NCI-H446 treated with DMSO at 0.1 percent for 48 hours (cell line): ENCODE measurements at places on chromosomes 4 and X.

- DNase-seq = no peak
Observed at GRCh38 chr4:22202975-22203710, 254.6 kb upstream of the KCNIP4 start.

GRCh38 chrX:48789366-48790220 is 3.2 kb downstream of the GATA1 start:
- DNase-seq = no peak

DNA sequence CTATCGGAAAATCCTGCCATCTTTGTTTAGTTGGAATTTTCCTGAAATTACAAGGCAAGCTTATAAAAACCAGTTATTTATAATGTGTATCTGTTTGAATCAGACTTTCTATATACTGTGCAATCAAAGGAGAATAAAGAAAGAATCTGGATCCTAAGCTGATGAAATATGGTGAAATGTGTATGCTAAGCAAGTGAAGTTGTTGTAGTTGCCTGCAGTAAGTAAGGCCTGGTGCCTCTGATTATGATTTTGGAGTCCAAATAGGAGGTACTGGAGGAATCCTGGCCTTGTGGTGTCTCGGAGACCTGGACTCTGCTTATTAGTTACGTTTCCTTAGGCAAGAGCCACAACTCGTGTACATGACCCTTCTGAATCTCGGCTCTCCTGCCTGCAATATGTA is 13.1 kb upstream of the FREM3 start:
- no peak for DNase-seq

- no peak for DNase-seq
Observed at GRCh38 chr4:7970361-7970946, 30.8 kb upstream of the AFAP1 start.

- DNase-seq = no peak
Observed at GRCh38 chrX:12249997-12250396, 111.7 kb downstream of the FRMPD4 start.

- no peak for DNase-seq
Observed at GRCh38 chr4:88158489-88159228, at the start of gene ABCG2. ABCG2 (minus strand) TSS chr4:88158639; CDS start chr4:88139995, 18,644 bp downstream.

DNA sequence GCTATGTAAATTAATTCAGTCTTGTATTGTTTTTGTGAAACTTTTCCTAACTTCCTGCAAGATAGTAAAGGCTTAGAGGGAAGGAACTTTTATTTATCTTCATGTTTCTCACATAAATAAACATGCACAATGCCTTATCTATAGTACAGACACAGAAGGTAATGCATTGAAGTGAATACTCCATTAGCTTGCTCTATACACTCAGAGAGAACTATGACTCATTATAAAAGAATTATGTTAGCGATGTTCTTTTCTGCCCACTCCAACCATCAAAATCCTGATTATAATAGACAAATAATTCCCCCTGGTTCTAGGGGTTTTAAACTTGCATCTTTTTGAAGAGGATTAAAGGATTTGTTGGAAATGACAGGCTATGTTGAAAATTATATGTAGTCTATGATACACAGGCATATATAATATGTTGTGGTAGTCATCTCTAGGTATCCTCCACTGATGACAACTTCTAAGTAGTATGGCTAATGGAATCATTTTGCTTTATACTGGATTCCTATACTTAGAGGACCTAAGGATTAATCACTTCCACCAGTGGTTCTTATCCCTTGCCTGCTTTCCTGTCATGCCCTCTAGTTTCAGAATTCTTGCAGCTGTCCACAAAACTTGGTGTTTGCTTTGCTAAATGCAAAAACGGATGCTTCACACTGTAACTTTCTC is 115.7 kb downstream of the NDST4 start:
- no peak for DNase-seq

DNA sequence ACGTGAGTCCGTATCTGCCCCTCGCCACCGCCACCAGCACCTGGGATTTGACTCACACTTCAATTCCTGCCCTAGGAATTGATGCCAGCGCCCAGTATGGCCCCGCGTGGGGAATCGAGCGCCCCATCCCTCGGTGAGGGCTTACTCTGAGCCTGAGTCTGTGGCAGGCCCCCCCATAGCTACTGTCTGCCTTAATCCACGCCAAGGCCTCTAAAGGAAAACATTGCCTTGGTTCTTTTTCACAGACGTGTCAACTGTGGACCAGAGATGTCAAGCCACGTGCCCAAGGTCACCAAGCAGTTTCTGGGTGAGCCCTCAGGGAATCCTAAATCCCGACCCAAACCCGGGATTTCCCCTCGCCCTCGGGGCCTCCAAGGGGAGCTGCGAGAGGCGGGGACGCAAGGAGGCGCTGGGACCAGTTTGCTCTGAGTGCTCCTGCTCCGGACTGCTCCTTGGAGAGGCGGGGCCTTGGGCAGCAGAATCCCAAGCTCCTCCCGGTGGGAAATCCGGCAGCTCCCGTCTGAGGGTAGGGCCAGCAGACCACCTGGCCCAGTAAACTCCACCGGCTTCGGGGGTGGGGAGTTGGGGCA is 12.9 kb downstream of the MSX1 start:
- DNase-seq = no peak

- no peak for DNase-seq
Observed at GRCh38 chr4:8616831-8617230, 24.3 kb downstream of the CPZ start.

GRCh38 chr4:150323406-150324325 is 245.4 kb downstream of the DCLK2 start:
- DNase-seq = no peak

DNA sequence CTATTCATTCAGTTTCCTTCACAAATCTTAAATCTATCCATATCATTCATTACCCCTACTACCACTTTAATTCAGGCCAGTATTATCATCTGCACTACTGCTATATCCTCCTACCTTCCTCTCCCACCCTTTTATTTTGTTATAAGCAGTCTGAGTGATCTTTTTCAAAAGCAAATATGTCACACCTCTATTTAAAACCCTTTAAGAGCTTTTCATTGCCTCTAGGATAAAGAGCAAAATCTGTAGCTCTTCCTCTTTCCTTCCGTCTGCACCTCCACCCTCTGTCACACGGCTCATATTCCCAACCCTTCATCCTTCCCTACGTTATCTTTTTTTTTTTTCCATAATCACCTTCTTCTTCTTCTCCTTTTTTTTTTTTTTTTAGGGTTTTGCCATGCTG is 60.3 kb upstream of the SMIM10 start:
- no peak for DNase-seq

GRCh38 chr4:154158361-154159155 is 333.0 kb downstream of the DCHS2 start:
- no peak for DNase-seq

DNA sequence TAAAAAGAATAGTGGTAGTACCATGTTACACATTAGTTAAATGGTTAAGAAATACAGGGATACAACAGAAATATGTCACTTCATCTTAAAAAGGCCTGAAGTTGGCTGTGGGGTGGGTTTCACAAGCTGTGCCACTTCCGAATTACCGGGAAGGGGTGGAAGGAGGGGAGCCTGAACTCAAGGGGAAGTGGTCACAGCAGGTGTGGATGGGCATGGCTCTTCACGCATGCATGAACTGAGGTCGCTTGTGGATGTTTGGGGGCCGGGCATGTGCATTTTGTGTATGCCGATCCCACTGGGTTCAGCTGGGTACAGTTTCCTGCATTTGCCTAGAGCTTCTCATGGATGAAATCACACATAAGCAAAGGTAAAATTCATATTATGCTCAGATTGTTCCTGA is 64.9 kb downstream of the CLCN4 start:
- no peak for DNase-seq

DNA sequence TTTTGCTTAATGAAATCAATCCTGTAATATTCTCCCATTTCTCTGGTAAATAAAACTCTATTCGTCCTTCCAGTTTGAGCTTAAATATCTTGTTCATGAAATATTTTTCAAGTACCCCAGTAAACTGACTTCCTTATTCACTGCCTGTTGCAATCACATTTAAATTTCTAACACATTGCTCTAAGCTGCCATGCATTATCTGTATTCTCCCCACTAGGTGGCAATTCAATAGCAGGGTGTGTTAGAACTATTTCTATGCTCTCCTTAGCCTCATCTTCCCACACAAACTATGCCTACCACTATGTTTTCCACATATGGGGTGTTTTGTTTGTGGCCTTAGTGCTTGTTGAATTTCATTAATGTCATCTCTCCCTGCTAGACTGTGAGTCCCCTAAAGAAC is 377.1 kb upstream of the HS3ST1 start:
- DNase-seq = no peak
